Epithelial cell of proximal tubule (primary cell): ENCODE measurements at places on chromosomes 11 and 22. TPM values are rescaled to one million over a fixed set of nuclear protein-coding genes. Genes with fewer than 3 reads are reported as not detected.

OR51E1 gene
- total RNA-seq: not detected in 2 replicates

SLC22A12 gene
- total RNA-seq: not detected in 2 replicates

GRCh38 chr11:67153971-67154370, 34.9 kb downstream of the KDM2A start:
- no peak for DNase-seq

DNA sequence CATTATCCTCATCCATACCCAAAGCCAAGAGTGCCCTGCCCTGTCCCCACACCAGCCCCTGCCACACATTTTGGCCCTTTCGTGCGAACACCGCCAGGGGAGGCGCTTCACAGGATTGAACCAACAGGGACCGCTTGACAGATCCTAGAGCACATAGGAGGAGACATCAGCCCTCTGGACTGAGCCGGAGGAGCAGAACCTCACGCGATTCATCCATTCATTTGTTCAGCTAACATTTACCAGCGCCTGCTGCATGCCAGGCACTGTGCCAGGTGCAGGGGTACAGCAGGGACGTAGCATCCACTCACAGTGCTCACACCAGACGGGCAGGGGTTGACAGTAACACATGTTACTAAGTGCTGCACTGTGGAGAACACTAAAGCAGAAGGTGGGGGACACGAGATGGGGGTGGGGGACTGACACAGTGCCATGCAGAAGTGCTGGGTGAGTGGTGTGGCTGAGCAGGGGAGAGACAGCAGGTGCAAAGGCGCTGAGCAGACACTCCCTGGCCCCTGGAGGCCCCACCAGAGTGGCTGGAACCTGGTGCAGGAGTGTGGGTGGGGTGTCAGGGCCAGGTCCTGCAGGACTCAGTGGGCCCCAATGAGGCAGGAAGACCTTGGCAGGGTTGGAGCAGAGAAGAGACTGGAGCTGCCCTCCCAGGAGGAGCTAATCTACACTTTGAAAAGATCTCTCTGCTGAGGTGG, 3.4 kb downstream of the GNAZ start:
- DNase-seq: no peak

DNA sequence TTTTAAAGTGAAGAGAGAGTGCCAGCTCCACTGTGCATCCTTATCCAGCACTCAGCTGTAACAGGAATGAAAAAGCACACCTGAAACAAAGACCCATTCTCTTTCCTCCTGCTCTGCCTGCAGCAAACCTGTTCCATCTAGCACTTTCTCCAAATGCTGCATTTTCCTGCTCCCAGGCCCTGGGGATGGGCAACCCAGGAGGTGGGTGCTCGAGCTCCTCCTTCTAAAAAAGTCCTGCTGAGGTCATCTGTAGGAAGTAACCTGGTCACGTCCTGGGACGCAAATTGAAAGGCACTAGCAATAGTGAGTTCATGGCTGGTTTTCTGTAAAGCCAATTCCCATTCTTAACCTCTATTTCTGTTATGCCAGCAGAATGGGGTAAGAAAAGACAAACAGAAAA, 173.7 kb downstream of the MAML2 start:
- no peak for DNase-seq

E2F8 gene
- 6.9 and 10.5 TPM in 2 replicates for total RNA-seq

GRCh38 chr11:122853971-122854446, 15.7 kb downstream of the CRTAM start:
- peak; percentile 35 for DNase-seq

VSTM5 gene
- 0.17 and 0.51 TPM in 2 replicates for total RNA-seq

OR52A1 gene
- total RNA-seq: not detected in 2 replicates

- no peak for DNase-seq
Measured at GRCh38 chr11:108586600-108586999, 7.0 kb downstream of the EXPH5 start.

GRCh38 chr11:128242451-128242850, 344.9 kb downstream of the ETS1 start:
- no peak for DNase-seq

GRCh38 chr22:46968848-46969247, 206.4 kb downstream of the TBC1D22A start:
- DNase-seq: no peak

KCNJ11 gene
- total RNA-seq: 0.22 and 0.63 TPM in 2 replicates

GRCh38 chr11:115266066-115266639, 238.1 kb downstream of the CADM1 start:
- DNase-seq: no peak

GRCh38 chr11:76764941-76765665, 18.1 kb upstream of the TSKU start:
- DNase-seq: no peak

MS4A1 gene
- not detected in 2 replicates for total RNA-seq

OR52N4 gene
- total RNA-seq: not detected in 2 replicates

DNA sequence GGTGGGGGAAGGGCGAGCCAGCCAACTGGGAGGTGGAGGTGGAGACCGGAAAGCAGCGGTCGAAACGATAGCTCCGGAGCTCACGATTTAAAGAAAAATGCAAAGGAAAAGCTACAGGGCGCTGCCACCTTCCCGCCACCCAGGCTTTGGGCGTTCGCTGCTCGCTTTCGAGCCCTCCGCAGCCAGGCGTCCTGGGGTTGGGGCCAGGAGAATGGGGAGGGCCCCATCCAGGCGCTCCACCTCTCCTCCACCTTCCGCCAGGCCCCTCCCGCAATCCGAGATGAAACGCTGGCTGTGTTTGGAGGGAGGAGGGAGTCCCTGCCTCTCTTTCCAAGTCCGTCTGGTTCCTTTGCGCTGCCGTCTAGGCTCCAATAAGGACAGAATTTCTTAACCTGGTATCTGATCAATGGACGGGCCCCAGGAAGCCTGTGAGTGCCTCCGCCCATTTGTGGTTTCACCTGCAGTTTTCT, 483 bp upstream of the ABTB2 start:
- DNase-seq: no peak

SAA4 gene
- 0.22 and 2.8 TPM in 2 replicates for total RNA-seq

KCNQ1OT1 gene
- 0.14 and 0.63 TPM in 2 replicates for total RNA-seq

OR52E8 gene
- total RNA-seq: not detected in 2 replicates

SUSD2 gene
- 0.06 and 0.07 TPM in 2 replicates for total RNA-seq

DNA sequence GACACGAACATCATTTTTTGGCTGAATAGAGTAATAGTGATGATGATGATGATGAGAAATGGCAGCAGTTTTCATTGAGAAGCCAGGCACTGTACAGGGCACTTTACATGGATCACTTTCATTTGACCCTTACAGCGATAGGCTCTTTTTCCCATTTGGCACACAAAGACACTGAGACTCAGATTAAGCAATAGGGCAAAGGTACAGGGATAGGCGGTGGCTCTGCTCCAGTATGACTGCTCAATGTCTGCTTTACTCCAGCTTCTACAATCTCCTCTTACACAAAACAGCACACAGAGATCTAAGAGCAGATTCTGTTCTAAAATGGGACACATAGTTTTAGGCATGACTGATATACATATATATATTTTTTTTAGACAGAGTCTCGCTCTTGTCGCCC, 40.6 kb downstream of the MPPED2 start:
- no peak for DNase-seq

DNA sequence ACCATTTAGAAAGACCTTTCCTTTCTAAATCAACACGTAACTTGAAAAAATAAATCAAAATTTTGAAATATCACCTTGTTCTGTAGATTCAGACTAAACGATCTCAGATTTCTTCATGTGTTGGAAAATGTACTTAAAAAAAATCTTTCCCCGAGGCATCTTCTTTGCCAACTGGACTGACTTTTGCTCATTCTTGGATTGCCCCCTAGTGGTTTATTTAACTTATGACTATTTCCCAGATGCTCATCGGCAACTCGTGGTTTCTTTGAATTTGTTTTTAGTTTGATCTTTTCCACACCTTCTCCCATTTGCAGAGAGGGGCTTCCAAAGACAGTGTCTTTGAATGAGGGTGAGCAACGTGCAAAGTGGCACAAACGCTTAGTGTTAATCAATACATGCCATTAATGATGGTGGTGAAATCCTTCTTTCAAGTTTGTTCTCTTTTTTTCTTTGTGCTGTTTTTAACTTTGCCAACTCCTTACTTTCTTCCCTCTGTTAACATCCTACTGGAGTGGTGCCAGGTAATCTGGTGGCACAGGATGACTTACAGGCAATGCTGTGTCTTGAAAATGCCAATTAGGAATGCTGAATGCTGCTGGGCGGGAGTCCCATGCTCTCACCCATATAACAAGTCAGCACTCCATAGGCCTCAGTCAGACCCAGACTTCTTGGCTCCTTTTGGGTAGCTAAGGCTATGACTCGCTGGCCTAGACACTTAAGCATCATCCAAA, 18.3 kb downstream of the PRSS23 start:
- DNase-seq: peak; percentile 42

DNA sequence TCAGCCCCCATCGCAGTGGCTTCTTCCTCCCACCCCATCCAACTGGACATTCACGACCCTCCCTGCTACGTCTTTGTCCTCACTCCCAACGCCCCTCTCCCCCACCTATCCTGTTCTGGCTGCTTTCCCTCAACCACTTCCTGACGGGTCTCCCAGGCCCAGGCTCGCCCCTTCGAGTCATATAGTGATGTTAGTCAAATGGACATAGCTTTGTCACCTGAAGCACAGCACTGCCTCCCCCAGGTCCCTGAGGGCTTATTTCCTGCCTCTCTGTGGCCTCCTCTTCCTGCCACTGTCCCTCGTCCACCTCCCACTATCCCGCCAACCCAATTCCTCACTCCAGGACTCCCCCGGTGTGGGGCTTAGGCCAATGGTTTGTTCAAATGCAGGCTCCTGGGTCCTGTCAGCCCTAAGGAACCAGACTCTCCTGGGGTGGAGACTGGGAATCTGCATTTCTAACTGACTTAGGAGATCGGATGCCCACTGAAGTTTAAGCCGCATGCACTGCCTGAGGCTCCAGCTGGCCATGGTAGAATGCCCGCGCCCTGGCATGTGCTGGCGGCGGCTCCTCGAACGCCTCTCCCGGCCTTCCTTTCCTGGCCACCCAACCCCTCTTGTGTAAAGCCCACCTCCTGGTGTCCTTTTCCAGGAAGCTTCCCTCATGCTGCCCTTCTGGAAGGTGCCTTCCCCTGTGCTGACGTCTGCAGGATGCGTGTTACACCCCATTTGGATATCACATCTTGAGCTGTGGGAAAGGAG, 18.3 kb downstream of the SUN2 start:
- no peak for DNase-seq

GRCh38 chr11:93773045-93773477, 11.0 kb upstream of the MED17 start:
- no peak for DNase-seq

GRCh38 chr11:6687876-6688275, 4.7 kb upstream of the MRPL17 start:
- no peak for DNase-seq

CYB5R2 gene
- total RNA-seq: 17.9 and 18.7 TPM in 2 replicates

GRM5 gene
- total RNA-seq: 0.12 and 0.14 TPM in 2 replicates

DNA sequence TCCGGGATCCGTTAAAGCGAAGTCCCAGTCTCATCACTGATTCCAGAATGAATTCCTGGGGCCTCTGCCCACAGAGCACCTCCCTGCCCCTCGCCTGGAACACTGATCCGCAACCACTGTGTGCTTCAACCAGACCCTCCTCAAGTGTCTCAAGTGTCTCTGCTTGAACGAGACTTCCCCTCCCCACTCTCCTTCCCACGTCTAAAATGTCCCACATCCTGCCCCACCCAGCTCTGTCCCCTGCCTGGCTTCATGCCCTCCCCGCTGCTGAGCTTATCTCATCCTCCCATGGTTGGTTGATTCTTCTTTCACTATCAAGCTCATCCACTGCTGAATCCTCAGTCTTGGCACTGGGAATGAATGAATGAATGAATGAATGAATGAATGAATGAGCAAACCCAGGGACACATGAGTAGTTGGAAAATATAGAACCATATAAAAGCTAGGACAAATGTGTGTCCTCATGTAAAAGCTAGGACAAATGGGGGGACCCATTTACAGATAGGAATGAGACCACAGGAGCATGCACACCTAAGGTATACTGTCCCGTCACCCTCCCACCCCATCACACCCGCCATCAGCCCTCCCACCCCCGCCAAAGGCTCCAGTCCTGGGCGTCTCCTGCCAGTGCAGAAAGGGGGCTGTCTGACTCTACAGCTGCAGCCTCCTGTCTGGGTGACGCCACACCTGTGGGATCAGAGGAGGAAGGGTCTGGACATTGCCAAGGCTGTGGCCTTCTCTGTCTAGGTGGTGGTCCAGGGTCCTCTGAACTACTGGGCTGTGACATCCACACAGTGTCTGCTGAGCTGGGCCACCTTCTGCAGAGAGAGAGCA, 71.4 kb upstream of the LINC01488 start:
- DNase-seq: no peak

DNA sequence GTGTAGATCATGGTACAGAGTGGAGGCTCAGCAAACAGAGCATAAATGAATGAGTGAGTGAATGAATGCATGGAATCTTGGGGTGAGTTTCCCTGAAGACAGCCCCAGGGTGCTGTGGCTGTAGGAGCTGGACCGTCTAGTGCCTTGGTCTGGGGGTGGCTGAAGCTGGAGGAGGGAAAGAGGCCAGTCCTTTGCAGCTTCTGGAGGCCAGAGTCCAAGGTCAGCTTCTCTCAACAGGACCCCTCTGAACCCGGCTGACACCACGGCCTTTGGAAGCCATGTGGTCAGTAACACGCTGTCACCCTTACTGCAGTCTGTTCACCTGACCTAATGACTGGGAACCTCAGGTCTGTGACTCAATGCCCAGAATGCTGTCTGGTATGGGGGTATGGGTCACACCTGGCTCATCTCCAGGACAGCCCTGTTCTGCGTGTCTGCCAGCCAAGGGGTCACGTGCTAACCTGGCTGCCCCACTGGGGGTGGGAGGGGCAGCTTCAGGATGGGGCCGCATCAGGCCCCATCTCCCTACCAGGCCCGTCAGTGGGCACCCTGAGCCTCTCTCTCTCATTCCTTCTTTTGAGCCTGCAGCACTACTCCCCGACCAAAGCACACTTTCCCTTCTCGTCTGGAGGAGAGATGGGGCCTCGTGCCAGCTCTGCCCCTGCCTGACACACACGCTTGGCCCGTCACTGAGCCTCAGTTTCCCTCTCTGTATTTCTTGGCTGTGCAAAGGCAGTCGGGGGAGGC, 24.1 kb upstream of the CHKA start:
- no peak for DNase-seq

DNA sequence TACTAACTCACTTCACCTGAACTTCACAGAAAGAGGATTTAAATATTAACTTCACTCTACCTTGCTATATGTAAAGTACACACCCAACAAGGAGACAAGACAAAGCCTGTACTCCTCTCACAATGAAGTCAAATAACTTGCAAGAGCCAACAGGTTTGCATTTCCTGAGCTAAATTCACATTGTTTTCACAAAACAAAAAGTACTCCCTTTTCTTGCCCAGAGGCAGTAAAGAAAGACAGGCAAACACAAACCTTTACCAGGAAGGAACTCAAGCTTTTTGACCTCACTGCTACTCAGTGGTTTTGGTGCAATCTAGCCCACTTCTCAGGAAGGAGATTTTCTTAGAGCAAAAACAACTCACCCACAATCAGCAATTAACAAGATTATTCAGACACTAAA, 15.7 kb downstream of the USP28 start:
- DNase-seq: no peak

SLC17A6 gene
- not detected in 2 replicates for total RNA-seq

GRCh38 chr22:37343863-37344734, 61.8 kb downstream of the CYTH4 start:
- DNase-seq: no peak
